D341Med (cell line): ENCODE measurements at places on chromosomes 16 and 17.

DNA sequence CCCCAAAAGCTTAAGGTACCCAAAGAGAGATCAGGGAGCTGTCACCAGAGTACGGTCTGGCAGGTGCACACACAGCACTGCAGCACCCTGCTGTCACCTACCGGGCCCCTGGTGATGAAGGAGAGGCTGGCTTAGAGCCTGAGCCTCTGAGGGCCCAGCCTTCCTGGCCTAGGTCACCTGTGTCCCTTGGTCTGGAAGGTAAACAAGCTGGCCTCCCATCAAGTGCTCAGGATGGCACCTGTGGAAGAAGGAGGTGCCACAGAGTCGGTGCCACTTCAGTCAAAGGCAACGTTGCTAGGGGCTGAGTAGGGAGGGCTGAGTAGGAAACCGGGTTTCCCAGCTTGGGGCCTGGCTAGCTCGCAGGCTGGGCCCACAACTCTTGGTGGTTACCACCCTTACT, 70.7 kb downstream of the COG7 start:
- DNase-seq, result no peak

GRCh38 chr16:24358117-24358516, 102.0 kb downstream of the CACNG3 start:
- no peak for DNase-seq

- DNase-seq, result no peak
Observed at GRCh38 chr17:74516561-74517328, 14.5 kb downstream of the CD300LB start.

DNA sequence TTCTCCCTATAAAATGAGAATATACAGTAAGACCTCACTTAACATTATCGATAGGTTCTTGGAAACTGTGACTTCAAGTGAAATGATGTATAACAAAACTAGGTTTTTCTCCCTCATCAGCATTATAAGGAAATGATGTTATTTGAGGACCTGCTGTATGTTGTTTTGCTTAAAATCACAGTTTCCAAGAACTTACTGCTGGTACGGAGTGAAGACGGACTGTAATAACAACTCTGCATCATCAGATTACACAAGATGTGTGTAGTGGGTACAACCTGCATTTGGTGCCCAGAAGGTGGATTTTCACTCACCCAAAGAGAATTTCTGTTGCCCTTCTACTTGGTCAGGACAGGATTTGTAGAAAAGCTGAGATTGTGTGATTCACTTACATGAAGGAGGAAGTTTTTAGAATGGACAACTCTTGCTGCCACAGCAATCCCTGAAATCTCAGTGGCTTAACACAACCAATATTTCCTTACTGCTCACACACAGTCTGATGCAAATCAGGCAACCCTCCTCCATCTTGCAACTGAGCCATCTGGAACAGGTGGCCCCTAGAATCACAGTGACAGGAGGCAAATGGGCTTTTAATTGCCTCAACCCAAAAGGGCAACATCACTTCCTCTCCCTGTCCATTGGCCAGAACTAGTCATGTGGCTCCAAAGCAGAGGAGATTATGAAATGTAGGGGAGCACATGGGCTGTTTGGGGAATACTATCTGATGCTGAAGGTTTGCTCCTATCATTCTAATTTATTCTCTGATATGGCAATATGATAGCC, 67.6 kb upstream of the CACNG5 start:
- DNase-seq, result no peak

- DNase-seq, result peak; percentile 84
Observed at GRCh38 chr17:1186923-1187771, 7.4 kb upstream of the ABR start.

- DNase-seq, result no peak
Observed at GRCh38 chr16:892536-893255, 78.1 kb downstream of the LMF1 start.

- peak; percentile 68 for DNase-seq
Observed at GRCh38 chr17:64282753-64283080, 19.7 kb upstream of the TEX2 start.

DNA sequence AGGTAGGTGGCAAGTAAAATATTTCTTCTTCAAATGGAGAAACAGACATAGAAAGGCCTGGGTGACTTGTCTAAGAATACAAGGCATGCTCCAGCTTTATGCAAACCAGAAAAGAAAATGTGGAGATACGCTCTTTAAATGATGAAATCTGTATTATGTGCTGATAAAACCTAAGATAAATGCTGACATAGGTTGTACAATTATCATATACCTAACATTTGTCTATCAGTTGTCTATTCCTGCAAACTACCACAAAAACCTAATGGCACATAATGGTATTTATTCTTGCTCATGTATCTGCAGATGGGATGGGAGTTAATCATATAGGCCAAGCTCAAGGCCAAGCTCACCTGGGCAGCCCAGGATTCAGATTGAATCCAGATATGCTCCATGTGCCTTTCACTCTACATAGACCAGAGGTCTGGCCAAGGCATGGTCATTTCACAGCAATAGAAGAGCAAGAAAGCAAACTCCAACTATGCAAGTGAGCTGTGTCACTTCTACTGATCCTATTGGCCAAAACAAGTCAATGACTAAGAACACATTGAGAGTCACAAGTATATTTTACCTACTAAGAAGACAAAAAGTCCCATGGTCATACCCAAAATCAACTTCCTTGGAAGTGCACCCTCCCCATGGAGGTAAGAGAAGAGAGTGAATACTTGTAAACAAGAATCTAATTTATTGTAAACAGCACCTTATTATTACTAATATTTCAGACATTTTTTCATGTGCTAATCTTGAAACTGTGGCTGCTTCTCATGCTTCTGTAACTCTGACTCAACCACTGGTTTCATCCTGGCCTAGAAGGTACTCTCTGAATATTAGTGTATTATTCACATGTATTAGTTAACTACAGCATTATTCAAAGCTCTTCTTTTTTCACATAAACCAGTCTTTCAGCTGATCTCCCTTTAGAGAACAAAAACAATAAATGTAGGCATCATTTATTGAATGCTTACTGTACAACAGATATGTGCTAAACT, 270.7 kb upstream of the SOX9 start:
- DNase-seq, result no peak

DNA sequence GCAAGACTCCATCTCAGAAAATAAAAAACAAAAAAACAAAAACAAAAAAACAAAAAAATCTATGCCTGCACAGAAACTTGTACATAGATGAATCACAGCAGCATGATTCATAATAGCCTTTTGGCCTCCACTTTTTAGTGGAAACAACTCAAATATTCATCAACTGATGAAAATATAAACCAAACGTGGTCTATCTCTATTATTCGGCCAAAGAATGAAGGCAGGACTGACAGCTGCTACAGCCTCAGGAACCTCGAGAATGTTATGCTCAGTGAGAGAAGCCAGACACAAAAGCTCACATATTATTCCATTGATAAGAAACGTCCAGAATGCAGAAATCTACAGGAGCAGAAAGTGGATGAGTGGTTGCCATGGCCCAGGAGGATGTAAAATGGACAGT, 19.8 kb downstream of the PPL start:
- no peak for DNase-seq

- DNase-seq, result no peak
Observed at GRCh38 chr17:9120471-9120870, 99.2 kb downstream of the NTN1 start.

GRCh38 chr17:41777574-41778188, 8.8 kb downstream of the JUP start:
- no peak for DNase-seq

DNA sequence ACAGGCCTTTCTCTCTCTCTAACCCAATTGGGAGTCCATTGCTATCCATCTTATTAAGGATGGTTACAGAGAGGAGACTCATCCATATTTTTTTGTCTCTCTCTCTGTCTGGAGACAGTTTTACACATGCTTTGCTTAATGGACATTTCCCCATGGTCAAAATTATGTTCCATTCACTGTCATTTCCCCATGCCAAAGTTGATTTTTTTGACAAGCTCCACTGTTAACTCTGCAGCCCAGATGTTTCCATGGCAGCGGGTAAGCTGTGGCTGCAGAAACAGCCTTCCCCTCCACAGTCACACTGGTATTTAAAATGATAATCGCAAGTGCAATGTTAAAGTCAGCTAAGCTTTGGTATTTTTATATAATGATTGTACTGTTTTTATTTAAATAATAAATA, 63.9 kb upstream of the HLF start:
- no peak for DNase-seq

- DNase-seq, result no peak
Observed at GRCh38 chr17:55093353-55093752, 124.8 kb downstream of the STXBP4 start.

DNA sequence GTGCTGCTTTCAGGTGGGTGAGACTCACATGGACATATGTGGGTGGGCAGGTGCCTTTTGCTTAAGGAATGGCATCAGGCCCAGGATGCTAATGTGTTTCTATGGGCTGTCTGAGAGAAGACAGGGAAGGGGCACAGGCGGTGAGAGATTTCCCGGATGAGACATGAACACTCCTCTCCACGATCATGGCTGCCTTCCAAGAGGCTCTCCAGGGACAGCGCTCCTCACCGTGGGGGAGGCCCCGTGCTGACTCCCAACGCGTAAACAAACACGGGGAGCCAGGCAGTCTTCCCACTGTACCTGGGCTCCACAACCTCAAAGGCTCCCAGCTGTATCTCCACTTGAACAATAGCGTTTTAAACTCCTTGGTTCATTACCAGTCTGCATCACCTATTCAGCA, 42.8 kb downstream of the CDK5R1 start:
- peak; percentile 73 for DNase-seq

DNA sequence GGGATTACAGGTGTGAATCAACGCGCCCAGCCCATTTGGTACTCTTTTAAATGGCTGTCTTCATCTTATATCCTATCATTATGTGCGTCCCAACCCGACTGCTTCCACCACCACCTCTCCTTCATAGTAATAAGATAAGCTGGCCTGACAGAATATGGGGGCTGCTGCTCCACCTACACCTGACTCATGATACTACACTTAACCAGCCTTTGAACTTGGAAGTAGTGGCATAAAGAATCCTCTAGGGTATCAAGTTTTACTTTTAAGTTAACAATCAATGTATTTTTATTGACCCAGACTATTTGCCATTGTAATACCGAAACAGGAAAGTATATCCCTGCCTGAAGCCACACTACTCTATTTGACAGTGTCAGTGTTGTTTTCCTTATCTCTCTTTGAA, 18.8 kb downstream of the PDZD9 start:
- DNase-seq, result no peak

- peak; percentile 48 for DNase-seq
Observed at GRCh38 chr16:50067290-50067853, 1.6 kb downstream of the HEATR3 start.

- DNase-seq, result no peak
Observed at GRCh38 chr16:976389-976931, 5.1 kb upstream of the SOX8 start.

DNA sequence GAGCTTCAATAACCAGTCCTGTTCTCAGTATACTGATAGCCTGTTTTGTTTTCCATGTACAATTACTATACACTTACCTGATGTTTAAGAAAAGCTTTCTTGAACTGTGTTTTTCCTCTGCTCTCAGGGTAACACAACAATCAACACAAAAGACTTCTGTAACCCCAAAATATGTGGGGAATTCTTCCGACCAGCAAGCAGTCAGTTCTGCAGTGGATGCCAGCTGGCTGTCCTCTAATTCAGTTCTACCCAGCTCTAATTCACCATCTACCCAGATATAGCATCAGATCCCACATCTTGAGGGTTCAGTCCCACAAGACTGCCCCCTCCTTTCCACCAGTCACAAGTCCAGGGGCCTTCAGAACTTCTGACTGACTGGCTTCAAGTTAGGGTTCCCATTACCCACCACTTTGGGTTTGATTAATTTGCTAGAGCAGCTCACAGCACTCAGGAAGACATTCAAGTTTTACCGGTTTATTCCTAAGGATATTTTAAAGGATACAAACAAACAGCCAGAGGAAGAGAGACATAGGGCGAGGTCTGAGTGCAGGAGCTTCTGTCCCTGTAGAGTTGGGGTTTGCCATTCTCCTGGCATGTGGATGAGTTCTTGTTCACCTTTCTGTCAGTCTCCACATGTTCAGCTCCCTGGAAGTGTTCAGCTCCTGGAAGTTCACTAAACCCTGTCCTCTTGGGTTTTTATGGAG, 178.2 kb downstream of the CHD9 start:
- DNase-seq, result no peak

- no peak for DNase-seq
Observed at GRCh38 chr17:76843703-76844484, 24.3 kb upstream of the MGAT5B start.

GRCh38 chr16:69890114-69890891, 60.8 kb upstream of the CLEC18A start:
- no peak for DNase-seq

- no peak for DNase-seq
Observed at GRCh38 chr17:4368341-4368740, 1.9 kb upstream of the UBE2G1 start.

GRCh38 chr17:65750631-65751115, 189.2 kb upstream of the AXIN2 start:
- peak; percentile 42 for DNase-seq

- no peak for DNase-seq
Observed at GRCh38 chr16:13322336-13322735, 420.9 kb downstream of the SHISA9 start.
